ENCODE measurements at places on chromosomes 12 and 14. TPM values are rescaled to one million over a fixed set of nuclear protein-coding genes. Genes with fewer than 3 reads are reported as not detected.

The ZBTB42 gene
- total RNA-seq: 3.9 TPM

The SMARCD1 gene
- total RNA-seq: 36.1 TPM

The RBP5 gene
- total RNA-seq: not detected

DNA sequence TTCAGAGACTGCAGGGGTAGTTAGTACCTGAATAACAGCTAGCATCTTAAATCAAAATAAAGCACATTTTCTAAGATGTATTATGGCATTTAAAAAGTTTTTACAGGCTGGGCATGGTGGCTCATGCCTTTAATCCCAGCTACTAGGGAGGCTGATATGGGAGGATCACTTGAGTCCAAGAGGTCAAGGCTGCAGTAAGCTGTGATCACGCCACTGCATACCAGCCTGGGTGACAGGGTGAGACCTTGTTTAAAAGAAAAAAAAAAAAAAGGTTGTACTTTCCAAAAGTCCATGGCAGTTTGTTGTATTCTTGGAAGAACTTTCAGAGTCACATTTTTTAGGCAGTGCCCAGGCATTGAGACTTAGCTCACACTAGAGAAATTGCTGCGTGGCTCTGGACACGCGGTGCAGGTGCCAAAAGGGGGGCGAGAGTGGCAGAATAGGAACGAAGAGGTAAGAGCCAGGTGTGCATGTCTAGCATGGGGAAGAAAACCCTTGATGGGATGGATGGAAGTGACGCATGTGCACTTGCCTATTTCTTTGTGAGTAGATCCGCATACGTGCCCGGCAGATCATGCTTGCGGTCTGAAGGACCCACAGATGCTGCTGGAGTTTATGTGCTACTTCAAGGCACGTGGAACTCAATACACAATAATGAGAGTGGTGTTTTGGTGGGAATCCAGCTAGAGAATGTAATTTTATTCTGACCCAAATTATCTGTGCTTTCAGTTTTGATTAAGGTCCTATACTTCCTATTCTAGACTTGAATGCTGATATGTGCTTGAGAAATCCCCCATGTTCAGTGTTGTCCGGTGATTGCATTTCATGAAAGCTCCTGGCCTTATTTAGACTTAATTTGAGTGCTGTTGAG, 11.9 kb downstream of the ANKRD13A start:
- no peak for DNase-seq

DNA sequence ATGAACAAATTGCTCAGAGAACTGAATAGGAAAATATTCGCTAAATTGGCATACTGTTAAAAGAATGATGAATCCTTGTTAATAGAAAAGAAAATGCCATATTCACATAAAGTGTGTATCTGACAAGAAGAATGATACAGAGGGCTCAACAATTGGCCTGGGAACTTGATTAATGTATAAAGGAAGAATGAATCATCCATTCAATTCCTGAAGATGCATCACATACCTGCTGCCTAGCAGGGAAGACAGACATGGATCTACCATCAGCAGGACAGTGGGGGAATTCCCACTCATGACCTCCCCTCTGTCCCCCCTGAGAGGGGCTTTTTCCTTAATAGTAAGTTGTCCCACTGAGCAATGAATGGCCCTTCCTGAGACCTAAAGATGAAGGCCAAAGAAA, 13.5 kb downstream of the PTPN21 start:
- no peak for DNase-seq

DNA sequence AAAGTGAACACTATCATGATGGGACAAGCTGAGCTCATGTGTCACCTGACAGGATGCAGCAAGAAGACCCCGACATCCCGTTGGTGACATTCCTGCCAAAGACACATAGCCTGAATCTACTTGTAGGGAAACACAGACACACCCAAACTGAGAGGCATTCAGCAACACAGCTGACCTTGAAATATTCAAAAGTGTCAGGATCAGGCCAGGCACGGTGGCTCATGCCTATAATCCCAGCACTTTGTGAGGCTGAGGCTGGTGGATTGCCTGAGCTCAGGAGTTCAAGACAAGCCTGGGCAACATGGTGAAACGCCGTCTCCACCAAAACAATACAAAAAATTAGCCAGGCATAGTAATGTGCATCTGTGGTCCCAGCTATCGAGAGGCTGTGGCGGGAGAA, 232.0 kb upstream of the PLXNC1 start:
- no peak for DNase-seq

GRCh38 chr12:59890896-59891579, 295.2 kb downstream of the SLC16A7 start:
- DNase-seq: no peak

- DNase-seq: no peak
Observed at GRCh38 chr14:38253676-38254075, 2.2 kb downstream of the CLEC14A start.

GRCh38 chr12:66449531-66449930, 147.2 kb downstream of the HELB start:
- DNase-seq: no peak

- DNase-seq: no peak
Observed at GRCh38 chr12:52310622-52311284, 10.4 kb downstream of the KRT83 start.
